ENCODE measurements at places on chromosomes 16 and 17.

GRCh38 chr17:65198653-65199382 is 61.6 kb downstream of the RGS9 start:
- DNase-seq = no peak

DNA sequence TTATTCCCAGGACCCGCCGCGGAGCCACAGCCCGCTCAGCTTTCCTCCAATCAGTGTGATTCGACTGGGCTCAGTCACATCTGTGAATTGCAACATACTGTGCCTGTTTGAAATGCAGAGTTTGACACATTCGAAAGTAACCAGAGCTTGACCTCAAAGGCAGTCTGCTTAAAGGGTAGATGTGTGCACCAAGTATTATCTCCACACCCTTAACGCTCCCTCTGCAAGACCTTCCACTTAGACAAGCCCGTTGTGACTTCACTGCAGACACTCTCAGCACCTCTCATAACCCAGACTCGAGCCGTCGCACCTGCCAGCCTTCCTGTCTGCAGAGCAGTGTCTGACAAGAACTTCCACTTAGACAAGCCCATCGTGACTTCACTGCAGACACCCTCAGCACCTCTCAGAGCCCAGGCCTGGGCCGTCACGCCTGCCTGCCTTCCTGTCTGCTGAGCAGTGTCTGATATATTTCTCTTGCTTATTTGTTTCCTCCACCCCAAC is 3.7 kb downstream of the KLHDC4 start:
- no peak for DNase-seq

DNA sequence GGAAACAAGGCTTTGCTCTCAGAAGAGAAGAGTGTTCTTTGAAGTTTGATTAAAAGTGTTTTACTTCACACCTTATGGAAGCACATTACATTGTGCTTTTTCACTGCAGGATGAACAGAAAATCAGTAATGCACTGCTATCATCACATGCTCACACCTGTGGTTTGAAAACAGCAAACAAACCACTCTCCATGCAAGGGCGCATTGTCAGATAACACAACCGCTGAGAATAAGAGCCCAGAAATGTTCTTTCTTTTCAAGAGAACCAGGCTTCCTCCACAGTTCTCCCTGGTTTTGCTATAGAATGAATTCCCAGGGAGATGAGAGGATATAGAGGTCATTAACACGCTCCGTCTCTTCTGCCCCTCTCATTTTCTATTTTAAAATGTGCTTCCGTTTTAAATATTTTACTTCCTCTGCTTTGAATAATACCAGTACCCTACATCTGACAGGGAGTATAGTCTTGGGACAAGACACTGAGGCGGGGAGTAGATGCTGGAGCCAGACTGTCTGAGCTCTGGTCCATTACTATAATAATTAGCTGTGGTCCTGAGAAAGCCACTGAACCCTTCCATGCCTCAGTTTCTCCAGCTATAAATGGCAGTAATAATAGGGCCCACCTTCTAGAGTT is 71.6 kb downstream of the CDK5R1 start:
- DNase-seq = no peak

- no peak for DNase-seq
Measured at GRCh38 chr17:69218986-69219385, 9.6 kb downstream of the ABCA10 start.

- no peak for DNase-seq
Measured at GRCh38 chr16:56493126-56493525, 26.7 kb downstream of the BBS2 start.

- no peak for DNase-seq
Measured at GRCh38 chr16:86101137-86101896, 202.4 kb downstream of the IRF8 start.

DNA sequence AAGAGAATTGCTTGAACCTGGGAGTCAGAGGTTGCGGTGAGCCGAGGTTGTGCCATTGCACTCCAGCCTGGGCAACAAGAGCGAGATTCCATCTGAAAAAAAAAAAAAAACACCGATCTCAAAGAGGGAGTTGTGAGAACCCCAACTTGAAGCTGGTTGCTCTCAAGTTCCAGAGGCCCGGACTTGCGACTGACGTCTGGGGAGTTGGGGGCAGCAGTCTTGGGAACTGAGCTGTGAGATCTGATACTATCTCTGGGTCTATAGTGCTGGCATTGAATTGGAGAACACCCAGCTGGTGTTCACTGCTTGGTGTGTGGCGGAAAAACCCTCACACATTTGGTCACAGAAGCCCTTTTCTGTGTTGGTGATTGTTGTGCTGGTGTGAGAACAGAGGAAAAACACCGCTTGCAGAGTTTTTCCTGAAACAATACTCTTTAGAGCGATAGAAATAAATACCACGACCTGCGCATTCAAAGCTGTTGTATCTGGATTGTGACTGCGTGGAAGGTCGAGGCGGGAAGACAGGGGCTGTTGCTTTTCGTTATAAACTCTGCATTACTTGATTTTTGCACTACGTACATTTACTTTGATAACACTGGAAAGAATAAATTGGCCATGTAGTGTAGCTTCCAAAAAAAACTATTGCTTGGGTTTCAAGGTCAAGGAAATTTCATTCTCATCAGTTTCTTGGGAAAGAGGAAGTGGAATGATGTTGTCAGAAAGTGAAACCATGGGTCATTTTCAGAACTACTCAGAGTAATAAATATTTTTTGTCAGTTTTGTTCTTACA is 8.8 kb downstream of the SCIMP start:
- DNase-seq = no peak

- DNase-seq = no peak
Measured at GRCh38 chr17:20256144-20256543, 211.2 kb downstream of the LGALS9B start.

Data from stimulated activated CD4-positive, alpha-beta T cell treated with anti-CD3 and anti-CD28 coated beads, Interleukin-15, amount 100 ng/mL, for 24 hours (primary cell).